NCI-H1417 treated with DMSO at 0.1 percent for 48 hours (cell line): ENCODE measurements at places on chromosomes 1 and 21.

- DNase-seq, result no peak
Measured at GRCh38 chr1:233246965-233247364, 48.6 kb downstream of the PCNX2 start.

- no peak for DNase-seq
Measured at GRCh38 chr1:151820940-151821339, 10.7 kb downstream of the RORC start.

GRCh38 chr1:79737193-79737592 lies 730.7 kb upstream of the ADGRL4 start:
- DNase-seq, result no peak

DNA sequence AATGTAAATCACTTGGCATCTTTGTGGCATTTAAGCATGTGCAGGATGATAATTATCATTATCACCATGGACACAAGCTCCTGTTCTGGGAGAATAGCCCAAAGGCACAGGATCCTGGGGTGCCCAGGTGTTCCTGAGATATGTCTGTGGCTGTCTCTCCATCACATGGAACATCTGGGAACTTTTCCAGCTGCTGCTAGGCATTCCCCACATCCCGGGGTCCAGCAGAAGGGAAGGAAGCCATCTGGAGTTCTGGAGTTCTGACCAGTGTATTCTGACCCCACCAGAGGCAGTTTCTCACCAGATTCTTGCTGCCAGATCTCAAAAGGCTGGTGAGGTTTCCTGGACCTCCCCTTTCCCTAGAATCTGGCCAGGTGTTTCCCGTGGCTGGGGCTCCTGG lies 259.7 kb upstream of the VAMP3 start:
- no peak for DNase-seq

DNA sequence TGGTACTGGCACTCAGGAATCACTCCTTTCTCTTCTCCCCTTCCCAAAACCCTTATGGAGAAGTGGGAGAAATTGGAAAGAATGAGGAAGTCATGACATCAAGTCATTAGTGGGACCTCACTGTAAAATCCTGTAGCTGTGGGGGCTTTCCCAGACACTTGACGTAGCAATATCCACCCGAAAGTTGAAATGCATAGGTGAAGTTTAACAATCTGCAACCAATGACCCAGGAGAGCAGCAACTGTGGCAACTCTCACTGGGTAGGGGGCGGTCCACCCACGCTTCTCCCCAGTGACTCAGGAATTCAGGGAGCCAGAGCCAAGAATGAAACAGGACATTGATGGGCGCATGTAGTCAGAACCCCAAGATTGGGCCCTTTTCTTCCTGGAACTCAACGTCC lies 27.0 kb downstream of the ABCA4 start:
- DNase-seq, result no peak

- DNase-seq, result no peak
Measured at GRCh38 chr1:117657949-117658660, 52.3 kb downstream of the TENT5C start.

GRCh38 chr1:163565166-163565565 lies 243.4 kb downstream of the NUF2 start:
- DNase-seq, result no peak

DNA sequence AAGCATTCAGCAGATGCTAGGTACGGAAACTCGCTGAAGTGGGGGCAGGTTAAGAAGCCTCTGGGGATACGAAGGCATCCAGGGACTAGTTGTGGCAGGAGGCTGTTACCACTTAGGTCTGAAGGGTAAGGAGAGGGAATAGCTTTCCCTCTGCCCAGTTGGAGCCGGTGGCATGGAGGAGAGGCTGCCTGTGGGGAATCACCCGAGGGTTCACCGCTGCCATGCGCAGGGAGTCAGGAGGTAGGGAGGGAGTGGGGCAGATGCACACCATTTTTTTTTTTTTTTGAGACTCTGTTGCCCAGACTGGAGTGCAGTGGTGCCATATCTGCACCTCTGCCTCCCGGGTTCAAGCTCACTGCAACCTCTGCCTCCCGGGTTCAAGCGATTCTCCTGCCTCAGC lies 6.1 kb downstream of the PCSK9 start:
- DNase-seq, result no peak

DNA sequence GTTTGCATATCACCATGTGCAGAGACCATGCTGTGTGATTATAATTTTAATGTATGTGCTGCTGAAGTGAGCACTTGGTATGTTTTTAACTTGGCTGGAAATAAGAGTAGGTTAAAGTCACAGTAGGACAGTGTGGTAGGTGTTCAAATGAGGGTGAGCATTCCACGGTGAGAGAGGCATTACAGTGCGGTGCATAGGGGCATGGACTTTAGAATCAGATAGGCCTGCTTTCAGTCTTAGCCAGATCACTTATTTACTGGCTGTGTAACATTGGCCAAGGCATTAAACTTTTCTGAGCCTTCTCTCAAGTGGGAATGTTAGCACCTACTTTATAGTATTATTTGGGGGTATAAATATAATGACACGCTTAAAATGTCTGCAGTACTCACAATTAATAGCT lies 43.2 kb downstream of the GIPC2 start:
- no peak for DNase-seq

GRCh38 chr21:28884481-28884880 lies 108.2 kb downstream of the LTN1 start:
- DNase-seq, result no peak

- no peak for DNase-seq
Measured at GRCh38 chr1:159949123-159949522, 3.7 kb upstream of the IGSF9 start.

DNA sequence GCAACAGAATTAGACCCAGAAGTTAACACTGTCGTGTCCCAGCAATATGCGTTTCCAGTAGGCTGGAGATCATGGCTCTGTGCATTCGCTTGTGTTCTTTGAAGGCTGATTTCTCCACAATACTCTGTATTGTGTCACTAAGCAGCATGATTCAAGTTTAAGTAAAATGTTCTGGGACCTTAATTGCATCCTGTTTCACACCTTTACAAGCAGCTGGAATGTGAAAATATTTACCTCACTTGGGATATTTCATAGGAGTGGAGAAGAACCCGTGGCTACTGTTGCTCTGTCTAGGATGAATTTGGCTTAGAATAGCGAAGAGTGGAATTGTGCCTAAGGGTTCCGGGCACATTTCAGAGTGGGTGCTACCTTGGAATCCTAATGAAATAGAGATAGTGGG lies 6.3 kb downstream of the PTGFRN start:
- no peak for DNase-seq

- DNase-seq, result no peak
Measured at GRCh38 chr1:41846625-41847405, 71.9 kb downstream of the HIVEP3 start.

DNA sequence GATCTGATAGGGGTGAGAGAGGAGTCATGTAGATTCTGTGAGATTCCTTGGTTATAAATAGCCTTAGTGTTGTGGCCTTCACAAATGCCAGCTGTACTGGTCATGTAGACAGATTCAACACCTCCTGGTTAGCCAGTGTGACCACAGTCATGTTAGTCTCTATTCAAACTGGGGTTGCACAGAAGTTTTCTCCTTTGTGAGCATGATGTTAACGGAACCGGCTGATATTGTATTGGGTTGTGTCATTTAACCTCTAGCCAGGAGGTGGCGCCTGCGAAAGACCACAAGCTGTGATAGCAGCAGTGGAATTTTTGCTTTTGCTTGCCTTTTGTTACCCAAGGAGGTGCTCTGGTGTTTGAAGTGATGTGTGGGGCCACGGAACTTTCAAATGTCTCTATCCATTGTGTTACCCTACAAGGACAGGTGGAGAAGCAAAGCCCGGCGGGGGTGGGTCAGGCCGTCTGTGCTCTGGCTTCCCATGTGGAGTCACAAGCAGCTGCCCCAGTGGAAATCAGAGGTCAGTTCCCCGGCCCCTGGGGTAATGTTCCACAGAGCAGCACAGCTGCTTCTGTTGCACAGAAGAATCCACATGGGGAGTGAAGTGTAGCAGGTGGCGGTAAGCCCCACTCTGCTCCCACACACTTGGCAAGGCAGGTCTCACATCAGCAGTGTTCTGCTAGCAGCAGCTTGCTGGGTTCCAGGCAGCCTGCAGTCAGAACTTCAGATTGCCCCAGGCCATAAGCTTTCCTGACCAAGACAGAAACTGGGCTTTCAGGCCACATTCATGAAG lies 112.6 kb downstream of the ADAMTS1 start:
- DNase-seq, result no peak
